Upper lobe of left lung (tissue), 6 donors: ENCODE measurements at places on chromosomes 2 and 18. TPM values are rescaled to one million over a fixed set of nuclear protein-coding genes. Genes with fewer than 3 reads are reported as not detected.

- no peaks in the 10 kb centered on the region for H3K4me1 ChIP-seq
- H3K27me3 ChIP-seq = no peaks in the 10 kb centered on the region
- H3K36me3 ChIP-seq = no peaks in the 10 kb centered on the region
- no peak overlapping the region for H3K4me3 ChIP-seq
- no peak overlapping the region for H3K27ac ChIP-seq
- DNase-seq = no peak
Measured at GRCh38 chr18:59057969-59058368, 81.7 kb upstream of the SEC11C start.

Gene DUSP19
- total RNA-seq = 2.5 TPM

Gene SLC30A3
- total RNA-seq = 0.55 TPM

DNA sequence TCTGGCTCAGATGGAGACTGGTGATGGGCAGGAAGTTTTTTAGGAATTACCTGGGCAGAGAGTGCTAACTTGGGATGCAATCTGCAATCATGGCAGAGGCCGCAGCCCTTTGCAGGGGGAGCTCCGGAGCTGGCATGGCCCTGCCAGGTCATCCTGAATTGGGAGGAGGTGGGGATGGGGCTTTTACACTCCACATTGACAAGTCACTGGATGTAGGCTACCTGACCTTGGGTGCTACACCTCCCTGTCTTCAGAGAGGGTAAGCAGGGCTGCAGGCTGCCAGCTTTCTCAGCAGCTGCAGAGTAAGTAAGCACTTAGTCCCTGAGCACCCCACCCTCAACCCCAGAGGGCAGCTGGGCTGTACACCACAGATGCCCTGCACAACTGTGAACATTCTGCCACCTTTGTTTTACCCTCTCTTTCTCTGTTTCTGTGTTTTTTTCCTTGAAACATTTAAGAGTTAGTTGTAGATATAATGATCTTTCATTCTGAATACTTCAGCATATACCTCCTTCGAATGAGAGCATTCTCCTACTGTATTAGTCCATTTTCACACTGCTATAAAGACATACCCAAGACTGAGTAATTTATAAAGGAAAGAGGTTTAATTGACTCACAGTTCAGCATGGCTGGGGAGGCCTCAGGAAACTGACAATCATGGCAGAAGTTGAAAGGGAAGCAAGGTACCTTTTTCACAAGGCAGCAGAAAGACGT, 6.8 kb upstream of the HS1BP3 start:
- no peak for DNase-seq
- H3K4me1 ChIP-seq = no peaks in the 10 kb centered on the region
- no peaks in the 10 kb centered on the region for H3K36me3 ChIP-seq
- H3K27me3 ChIP-seq = peaks cover 3% of the 10 kb centered on the region

GRCh38 chr2:44168681-44169154, at the start of gene PPM1B:
Gene PPM1B, plus strand, starts transcription at chr2:44168875. Its CDS starts 32,325 bp downstream, at chr2:44201200.
- peak within 1 kb of the TSS; percentile 94 for H3K4me3 ChIP-seq
- no peaks in the 10 kb centered on the region for H3K27me3 ChIP-seq
- H3K27ac ChIP-seq = peak within 1 kb of the TSS; percentile 98
- peaks cover 19% of the 10 kb centered on the region for H3K4me1 ChIP-seq
- DNase-seq = peak; percentile 99

Gene DAPL1
- total RNA-seq = 0.43 TPM

- H3K36me3 ChIP-seq = no peaks in the 10 kb centered on the region
- no peak overlapping the region for H3K4me3 ChIP-seq
Measured at GRCh38 chr2:11933854-11934253, 187.4 kb downstream of the LPIN1 start.

DNA sequence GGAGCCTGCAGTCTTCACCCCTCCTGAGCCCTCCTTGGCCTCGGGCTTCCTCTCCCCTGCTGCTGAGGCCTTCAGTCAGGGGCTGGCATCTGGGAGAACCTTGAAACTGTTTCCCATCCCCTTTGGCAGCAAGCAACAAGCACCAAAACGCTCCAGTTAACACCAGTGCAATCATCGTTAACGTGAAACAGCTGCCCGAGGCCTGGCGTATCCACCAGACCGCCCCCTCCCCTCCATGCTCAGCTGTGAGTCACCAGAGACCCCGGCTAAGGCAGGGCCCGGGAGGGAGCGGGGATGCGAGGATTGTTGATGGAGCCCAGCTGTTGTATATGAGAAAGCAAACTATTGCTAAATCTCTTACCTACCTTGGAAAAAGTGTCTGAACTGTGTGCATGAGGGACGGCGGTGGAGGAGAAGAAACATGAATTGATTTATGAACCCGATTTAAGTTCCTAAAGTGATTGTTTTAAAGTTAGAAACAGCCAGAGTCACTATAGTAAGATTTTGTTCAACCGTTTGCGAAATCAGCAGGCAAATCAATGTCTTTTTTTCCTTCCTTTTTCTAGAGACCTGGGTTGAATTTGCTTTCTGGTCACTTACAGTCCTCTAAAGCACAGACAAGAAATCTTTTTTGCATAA, 5.2 kb downstream of the ZFP36L2 start:
- peaks cover 61% of the 10 kb centered on the region for H3K4me1 ChIP-seq
- DNase-seq = peak; percentile 50
- H3K27ac ChIP-seq = peak overlapping the region; percentile 99
- no peaks in the 10 kb centered on the region for H3K27me3 ChIP-seq

DNA sequence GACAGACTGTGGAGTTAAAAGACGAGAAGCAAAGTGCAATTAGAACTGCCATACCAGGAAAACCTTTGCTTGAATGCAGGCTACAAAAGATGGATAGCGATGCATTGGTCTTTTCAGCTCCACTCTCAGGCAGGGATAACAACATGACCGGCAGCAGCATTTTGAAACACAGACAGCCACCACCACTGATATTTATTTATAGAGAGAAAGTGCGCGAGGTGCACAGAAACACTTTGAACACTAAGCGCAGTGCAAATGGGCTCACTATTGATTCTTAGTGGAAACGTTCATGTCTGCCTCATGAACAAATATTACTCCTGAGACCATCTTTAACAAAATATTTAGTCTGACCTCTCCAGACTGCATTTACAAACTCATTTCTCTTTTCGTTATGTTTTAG, 32.9 kb downstream of the CAVIN2 start:
- no peak overlapping the region for H3K4me3 ChIP-seq
- DNase-seq = no peak
- H3K27ac ChIP-seq = no peak overlapping the region
- H3K27me3 ChIP-seq = no peaks in the 10 kb centered on the region
- peaks cover 4% of the 10 kb centered on the region for H3K4me1 ChIP-seq
- H3K36me3 ChIP-seq = no peaks in the 10 kb centered on the region

Gene ABCG8
- not detected for total RNA-seq

Gene NOP58
- 41.1 TPM for total RNA-seq

Gene FOXD4L1
- 1.6 TPM for total RNA-seq
